CD4-positive, alpha-beta T cell treated with Interleukin-17A for 1 hour (primary cell): ENCODE measurements at places on chromosomes 1 and 21.

- no peak for DNase-seq
Measured at GRCh38 chr21:39056636-39057035, 126.6 kb downstream of the PSMG1 start.

DNA sequence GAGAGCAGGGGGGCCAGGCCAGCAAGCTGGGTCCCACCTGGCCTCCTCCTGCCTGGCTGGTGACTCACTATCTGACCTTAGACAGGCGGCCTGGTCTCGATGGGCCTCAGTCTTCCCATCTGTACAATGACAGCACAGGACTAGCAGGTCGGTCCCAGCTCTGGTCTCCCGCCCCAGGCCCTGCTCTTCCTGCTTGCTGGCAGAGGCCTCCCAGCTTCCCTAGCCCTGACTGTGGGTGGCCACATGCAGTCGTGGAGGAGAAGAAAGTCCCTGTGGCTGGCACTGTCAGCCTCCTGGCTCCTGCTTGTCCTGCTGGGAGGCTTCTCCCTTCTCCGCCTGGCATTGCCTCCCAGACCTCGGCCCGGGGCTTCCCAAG lies 817 bp downstream of the EXTL1 start:
- no peak for DNase-seq

- no peak for DNase-seq
Measured at GRCh38 chr21:28550057-28550825, 442.4 kb downstream of the LTN1 start.

- no peak for DNase-seq
Measured at GRCh38 chr1:42674682-42675081, 7.5 kb upstream of the YBX1 start.

GRCh38 chr1:25890239-25891034 lies 14.9 kb upstream of the PAQR7 start:
- DNase-seq: no peak
